Lung (tissue), 17 donors: ENCODE measurements at places on chromosomes 3 and 15. TPM values are rescaled to one million over a fixed set of nuclear protein-coding genes. Genes with fewer than 3 reads are reported as not detected.

- H3K27me3 ChIP-seq, result no peaks in the 10 kb centered on the region
- H3K27ac ChIP-seq, result no peak overlapping the region
- H3K4me1 ChIP-seq, result no peaks in the 10 kb centered on the region
- DNase-seq, result peak; percentile 75
- H3K4me3 ChIP-seq, result no peak overlapping the region
Measured at GRCh38 chr3:14358426-14359211, 43.8 kb upstream of the SLC6A6 start.

DNA sequence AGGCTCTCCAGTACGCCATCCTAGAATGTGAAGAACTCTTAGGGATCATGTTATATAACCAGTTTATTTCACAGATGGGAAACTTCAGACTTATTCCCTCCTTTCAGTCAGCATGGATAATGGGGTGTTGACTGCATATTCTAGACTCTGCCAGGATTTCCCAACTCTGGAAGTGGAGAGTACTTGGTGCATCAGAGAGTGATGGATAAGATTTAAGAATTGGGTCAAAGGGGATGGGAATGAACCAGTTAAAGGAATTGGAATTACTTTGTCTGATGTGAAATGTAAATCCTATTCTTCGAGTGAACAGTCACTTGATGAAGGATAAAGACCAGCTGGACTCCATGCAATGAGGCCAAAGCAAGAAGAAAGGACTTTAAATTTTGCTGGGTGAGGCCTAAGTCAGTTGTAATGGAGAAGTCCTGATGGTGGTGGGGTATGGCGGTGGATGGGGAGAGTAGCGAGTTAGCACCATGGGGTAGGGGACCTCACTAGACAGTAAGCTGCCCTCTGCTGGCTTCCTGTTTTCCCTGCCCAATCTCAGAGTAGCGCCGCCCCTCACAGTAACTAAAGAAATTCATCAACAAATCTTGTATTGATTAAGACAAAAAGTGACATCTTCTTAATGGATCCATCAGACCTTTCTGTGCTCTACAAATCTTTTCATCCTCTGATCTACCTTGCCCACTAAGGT lies 7.3 kb upstream of the CACNA1D start:
- H3K4me3 ChIP-seq, result no peak overlapping the region
- H3K36me3 ChIP-seq, result no peaks in the 10 kb centered on the region
- peak; percentile 99 for DNase-seq
- no peaks in the 10 kb centered on the region for H3K4me1 ChIP-seq

GRCh38 chr15:40823572-40824343 lies 4.8 kb downstream of the PPP1R14D start:
- H3K36me3 ChIP-seq, result no peaks in the 10 kb centered on the region
- H3K27ac ChIP-seq, result no peak overlapping the region
- DNase-seq, result peak; percentile 26
- no peaks in the 10 kb centered on the region for H3K27me3 ChIP-seq

DNA sequence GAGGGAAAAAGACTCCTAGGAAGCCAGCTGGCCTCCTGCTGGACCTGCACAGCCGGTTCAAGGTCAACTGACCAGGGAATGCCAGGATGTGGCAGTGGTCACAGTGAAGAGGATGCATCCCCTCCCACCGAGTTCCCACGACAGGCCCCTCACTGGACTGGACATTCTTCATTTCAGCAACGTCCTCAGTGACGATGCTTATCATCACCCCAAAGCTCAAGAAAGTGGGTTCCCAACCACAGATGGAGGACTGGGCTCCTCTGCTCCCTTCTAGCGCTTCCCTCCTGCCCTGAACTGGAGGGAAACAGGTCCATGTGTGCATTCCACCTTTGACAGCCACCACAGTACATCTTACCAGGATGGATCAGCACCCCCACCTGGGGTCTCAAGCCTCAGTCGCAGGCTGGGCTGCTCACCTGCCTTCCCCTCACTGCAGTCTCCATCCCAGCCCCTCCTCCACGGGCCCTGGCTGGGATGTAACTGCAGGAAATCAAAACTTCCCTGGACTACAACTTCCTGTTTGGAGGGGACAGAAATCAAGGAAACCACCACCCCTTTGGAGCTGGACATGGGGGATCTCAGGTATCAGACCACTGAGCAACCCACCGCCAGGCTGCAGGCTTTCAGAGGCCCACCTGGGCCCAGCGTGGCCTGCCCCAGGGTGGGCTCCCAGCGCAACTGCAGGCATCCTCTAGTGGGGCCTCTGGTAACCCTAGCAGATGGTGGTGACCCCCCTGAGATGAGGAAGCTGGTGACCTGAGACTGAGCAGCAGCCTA lies 7.3 kb downstream of the CALML4 start:
- no peak for DNase-seq
- no peak overlapping the region for H3K27ac ChIP-seq
- peaks cover 3% of the 10 kb centered on the region for H3K36me3 ChIP-seq
- H3K4me1 ChIP-seq, result no peaks in the 10 kb centered on the region
- no peaks in the 10 kb centered on the region for H3K27me3 ChIP-seq

GRCh38 chr3:64222501-64223111 lies 2.7 kb downstream of the PRICKLE2 start:
- H3K27me3 ChIP-seq, result no peaks in the 10 kb centered on the region
- no peaks in the 10 kb centered on the region for H3K36me3 ChIP-seq
- no peak overlapping the region for H3K4me3 ChIP-seq

GRCh38 chr3:156256945-156257344 lies 136.6 kb downstream of the KCNAB1 start:
- H3K36me3 ChIP-seq, result no peaks in the 10 kb centered on the region
- no peaks in the 10 kb centered on the region for H3K27me3 ChIP-seq
- no peak overlapping the region for H3K4me3 ChIP-seq
- H3K27ac ChIP-seq, result no peak overlapping the region
- no peak for DNase-seq

- H3K4me3 ChIP-seq, result no peak overlapping the region
- H3K4me1 ChIP-seq, result peaks cover 3% of the 10 kb centered on the region
- no peak for DNase-seq
- no peaks in the 10 kb centered on the region for H3K36me3 ChIP-seq
- no peaks in the 10 kb centered on the region for H3K27me3 ChIP-seq
Measured at GRCh38 chr3:15367059-15367458, 34.7 kb upstream of the SH3BP5 start.

DNA sequence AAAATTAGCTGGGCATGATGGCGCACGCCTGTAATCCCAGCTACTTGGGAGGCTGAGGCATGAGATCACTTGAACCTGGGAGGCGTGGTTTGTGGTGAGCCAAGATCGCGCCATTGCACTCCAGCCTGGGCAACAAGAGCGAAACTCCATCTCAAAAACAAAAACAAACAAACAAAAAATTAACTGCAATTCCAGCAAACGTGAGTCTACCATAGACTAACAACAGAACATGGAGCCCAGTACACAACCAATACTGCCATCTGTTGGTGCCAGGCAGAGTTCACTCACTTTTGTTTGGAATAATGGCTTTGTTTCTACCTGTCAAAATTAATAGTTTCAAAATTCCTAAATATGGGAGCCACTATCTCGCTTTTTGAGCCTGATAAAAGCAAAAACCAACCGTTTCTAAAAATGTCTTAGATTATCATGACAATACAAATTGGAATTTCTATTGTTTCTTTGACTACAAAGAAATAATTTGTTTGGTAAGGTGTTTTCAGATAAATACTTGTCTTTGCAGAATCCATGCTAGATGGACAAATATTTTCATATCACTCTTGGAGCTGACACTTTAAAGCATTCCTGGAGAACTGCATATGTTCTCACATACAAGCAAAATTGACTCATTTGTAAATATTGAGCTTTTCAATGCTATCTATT lies 45.0 kb downstream of the GPR176 start:
- no peaks in the 10 kb centered on the region for H3K36me3 ChIP-seq

DNA sequence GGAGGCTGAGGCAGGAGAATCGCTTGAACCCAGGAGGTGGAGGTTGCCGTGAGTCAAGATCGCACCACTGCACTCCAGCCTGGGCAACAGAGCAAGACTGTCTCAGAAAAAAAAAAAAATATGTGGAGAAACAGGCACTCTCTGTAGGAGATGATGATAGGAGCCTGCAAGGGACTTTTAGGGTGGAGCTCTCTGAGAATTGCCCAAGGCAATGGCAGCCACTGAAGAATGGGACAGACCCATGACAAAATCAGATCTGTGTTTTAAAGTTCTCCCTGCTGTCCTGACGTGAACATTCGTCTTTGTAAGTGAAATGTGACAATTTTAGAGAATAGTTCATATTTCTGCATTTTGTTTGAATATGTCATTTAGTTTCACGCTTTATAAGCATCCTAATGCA lies 50.2 kb downstream of the SOX2 start:
- H3K27ac ChIP-seq, result no peak overlapping the region
- H3K4me3 ChIP-seq, result no peak overlapping the region
- DNase-seq, result no peak
- no peaks in the 10 kb centered on the region for H3K27me3 ChIP-seq
- no peaks in the 10 kb centered on the region for H3K4me1 ChIP-seq
- no peaks in the 10 kb centered on the region for H3K36me3 ChIP-seq

GRCh38 chr15:24878153-24878552 lies 76.6 kb upstream of the SNRPN start:
- no peaks in the 10 kb centered on the region for H3K4me1 ChIP-seq
- H3K36me3 ChIP-seq, result no peaks in the 10 kb centered on the region
- no peak overlapping the region for H3K4me3 ChIP-seq
- no peaks in the 10 kb centered on the region for H3K27me3 ChIP-seq
- DNase-seq, result peak; percentile 82

Gene NANOGP8
- 0.88 TPM for total RNA-seq

Gene GRK7
- 0.06 TPM for total RNA-seq

Gene ZNF502
- 7.6 TPM for total RNA-seq

Gene TEX55
- not detected for total RNA-seq

Gene CCR8
- not detected for total RNA-seq
